Smooth muscle cell of trachea (primary cell): ENCODE measurements at places on chromosomes 5 and 9. TPM values are rescaled to one million over a fixed set of nuclear protein-coding genes. Genes with fewer than 3 reads are reported as not detected.

Gene CARD6
- total RNA-seq: 18.7 and 24.0 TPM in 2 replicates

Gene SPINK9
- not detected in 2 replicates for total RNA-seq

Gene PRELID2
- 20.2 and 20.7 TPM in 2 replicates for total RNA-seq

Gene MRPS2
- 9.9 and 22.7 TPM in 2 replicates for total RNA-seq

Gene SURF6
- total RNA-seq: 9.6 and 10.9 TPM in 2 replicates

Gene SPINK7
- total RNA-seq: not detected in 2 replicates

Gene ADAMTSL2
- total RNA-seq: under 0.01 and 0.15 TPM in 2 replicates

Gene BTNL8
- not detected in 2 replicates for total RNA-seq

Gene ARID3C
- not detected in 2 replicates for total RNA-seq

Gene LCN10
- not detected in 2 replicates for total RNA-seq

Gene IGFBPL1
- not detected in 2 replicates for total RNA-seq

Gene POLE3
- total RNA-seq: 20.2 and 32.1 TPM in 2 replicates

Gene PCDHGB4
- total RNA-seq: 21.5 and 38.4 TPM in 2 replicates

Gene CCDC192
- total RNA-seq: not detected in 2 replicates

Gene DMGDH
- 2.5 and 5.1 TPM in 2 replicates for total RNA-seq

Gene HSPA9
- total RNA-seq: 261 and 308 TPM in 2 replicates

Gene PDZD2
- 0.50 and 1.7 TPM in 2 replicates for total RNA-seq

Gene MEF2C
- 10.4 and 14.1 TPM in 2 replicates for total RNA-seq

Gene SPATA31A3
- not detected in 2 replicates for total RNA-seq

Gene PLPPR1
- not detected in 2 replicates for total RNA-seq

Gene URM1
- total RNA-seq: 32.7 and 36.7 TPM in 2 replicates

Gene SOX30
- under 0.01 TPM in 1 of 2 replicates, not detected in the other for total RNA-seq

Gene SIL1
- 60.2 and 97.3 TPM in 2 replicates for total RNA-seq

Gene TMC1
- 1.3 TPM in 1 of 2 replicates, not detected in the other for total RNA-seq

Gene PTGES
- 9.5 and 84.5 TPM in 2 replicates for total RNA-seq

Gene ECSCR
- 0.33 and 1.2 TPM in 2 replicates for total RNA-seq

Gene TENT4A
- total RNA-seq: 11.7 and 17.2 TPM in 2 replicates

Gene JAKMIP2
- total RNA-seq: 0.50 and 2.6 TPM in 2 replicates

Gene LHX3
- under 0.01 TPM in 1 of 2 replicates, not detected in the other for total RNA-seq

Gene TIMD4
- not detected in 2 replicates for total RNA-seq

Gene TRIM36
- 0.29 and 0.33 TPM in 2 replicates for total RNA-seq

Gene SLC23A1
- 0.50 TPM in 1 of 2 replicates, not detected in the other for total RNA-seq

Gene IL7R
- total RNA-seq: 1.3 and 2.2 TPM in 2 replicates

Gene GPR151
- not detected in 2 replicates for total RNA-seq

Gene SLCO4C1
- not detected in 2 replicates for total RNA-seq

Gene AJM1
- total RNA-seq: 1.6 and 2.2 TPM in 2 replicates

Gene SGCD
- 12.2 and 22.0 TPM in 2 replicates for total RNA-seq

Gene EGFLAM
- total RNA-seq: 2.5 and 3.0 TPM in 2 replicates

Gene KIF24
- total RNA-seq: 0.50 and 3.2 TPM in 2 replicates

Gene FCN2
- not detected in 2 replicates for total RNA-seq

Gene CCNB1
- 19.0 and 292 TPM in 2 replicates for total RNA-seq

Gene SPTAN1
- total RNA-seq: 381 and 452 TPM in 2 replicates

Gene UBAC1
- 31.4 and 33.2 TPM in 2 replicates for total RNA-seq

Gene INSL4
- not detected in 2 replicates for total RNA-seq

Gene ZBTB34
- total RNA-seq: 7.4 and 10.0 TPM in 2 replicates

Gene SLC1A3
- 8.3 and 11.6 TPM in 2 replicates for total RNA-seq

Gene C5orf52
- total RNA-seq: not detected in 2 replicates

Gene PCDHA4
- 0.29 and 0.33 TPM in 2 replicates for total RNA-seq
